ENCODE measurements at places on chromosomes 16 and 17.
A peak's percentile ranks its signal among the peaks of the same experiment; 100 is the strongest.

- no peak for DNase-seq
Observed at GRCh38 chr16:30747331-30747730, 894 bp upstream of the PHKG2 start.

GRCh38 chr17:77042476-77043231 lies 98.1 kb upstream of the SEC14L1 start:
- no peak for DNase-seq

DNA sequence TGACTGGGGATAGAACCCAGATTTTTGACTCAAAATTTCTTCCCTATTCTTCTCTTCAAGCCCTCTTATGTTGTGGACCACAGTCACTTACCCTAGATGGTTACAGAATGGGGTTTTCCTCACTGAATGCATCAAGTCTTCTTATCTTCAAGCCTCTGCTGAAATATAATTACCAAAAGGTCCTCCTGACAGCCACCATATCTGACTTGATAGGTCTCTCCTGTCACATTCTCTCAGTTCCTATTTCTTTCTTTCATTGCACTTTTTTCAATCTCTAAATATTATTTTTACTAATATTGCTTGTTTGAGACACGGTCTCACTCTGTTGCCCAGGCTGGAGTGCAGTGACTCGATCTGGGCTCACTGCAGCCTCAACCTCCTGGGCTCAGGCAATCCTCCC lies 1.1 kb upstream of the COPZ2 start:
- no peak for DNase-seq

- DNase-seq: no peak
Observed at GRCh38 chr16:80670170-80670865, 129.5 kb downstream of the DYNLRB2 start.

GRCh38 chr17:63419398-63419797 lies 26.7 kb downstream of the CYB561 start:
- no peak for DNase-seq

DNA sequence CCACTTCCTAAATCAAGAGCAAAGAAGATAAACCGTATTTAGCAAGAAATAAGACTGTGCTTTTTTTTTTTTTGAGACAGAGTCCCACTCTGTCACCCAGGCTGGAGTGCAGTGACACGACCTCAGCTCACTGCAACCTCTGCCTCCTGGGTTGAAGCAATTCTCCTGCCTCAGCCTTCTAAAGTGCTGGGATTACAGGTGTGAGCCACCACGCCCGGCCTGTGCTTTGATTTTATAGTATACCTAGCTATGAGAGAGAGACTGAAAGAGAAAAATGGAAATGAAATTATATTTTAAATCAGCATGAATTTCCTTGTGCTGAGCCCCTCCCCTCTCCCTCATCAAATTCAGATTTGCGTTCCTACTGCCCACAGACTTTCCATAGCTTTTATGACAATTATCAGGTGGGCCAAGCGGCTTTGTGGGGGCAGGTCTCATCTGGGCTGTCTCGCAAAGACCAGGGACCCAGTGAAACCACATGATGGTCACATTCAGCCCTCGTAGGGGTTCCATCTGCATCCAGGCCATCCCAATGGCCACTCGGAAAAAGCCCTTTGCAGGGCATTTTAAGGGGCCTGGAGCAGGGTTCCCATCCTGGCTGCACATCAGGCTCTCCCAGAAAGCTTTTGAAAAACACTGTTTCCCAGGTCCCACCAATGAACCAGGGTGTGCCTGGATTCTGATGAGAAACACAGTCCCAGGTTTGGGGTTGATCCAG lies 8.5 kb downstream of the CACNG1 start:
- DNase-seq: no peak

DNA sequence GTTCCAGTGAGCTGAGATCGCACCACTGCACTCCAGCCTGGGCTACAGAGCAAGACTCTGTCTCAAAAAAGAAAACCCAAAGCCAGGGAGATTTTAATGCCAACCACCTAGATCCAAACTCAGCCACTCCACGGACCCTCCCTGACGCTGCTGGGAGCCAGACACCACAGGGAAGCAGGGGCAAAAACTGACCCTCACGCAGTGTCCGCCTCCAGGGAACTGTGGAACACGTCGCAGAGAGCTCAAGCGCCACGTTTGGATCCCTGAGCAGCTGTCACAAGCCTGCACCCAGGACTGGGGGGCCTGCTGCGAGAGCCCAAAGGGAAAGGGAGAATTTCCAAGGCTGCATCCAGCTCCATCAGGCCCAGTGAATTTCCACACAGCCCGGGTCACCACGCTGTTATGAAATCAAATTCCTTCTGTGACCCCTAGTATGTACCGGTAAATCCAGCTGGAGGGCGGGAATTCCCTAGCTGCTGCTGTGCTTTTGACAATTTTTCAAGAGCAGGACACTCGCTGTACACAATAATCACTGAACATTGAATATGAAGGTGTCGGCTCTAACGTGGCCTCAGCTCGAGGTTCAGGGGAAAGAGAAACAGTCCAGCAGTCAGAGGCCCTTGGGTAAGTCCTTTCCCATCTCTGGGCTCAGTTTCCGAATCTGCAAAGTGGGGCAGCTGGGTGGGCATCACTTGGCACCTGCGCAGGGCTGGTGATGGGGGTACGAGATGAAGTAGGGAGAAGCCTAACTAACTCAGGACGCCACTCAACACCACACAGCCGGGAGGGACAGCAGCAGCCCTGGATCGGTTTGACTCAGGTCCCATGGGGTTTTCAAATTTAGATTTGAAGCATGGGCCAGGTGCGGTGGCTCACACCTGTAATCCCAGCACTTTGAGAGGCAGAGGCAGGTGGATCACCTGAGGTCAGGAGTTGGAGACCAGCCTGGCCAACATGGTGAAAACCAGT lies 8.6 kb downstream of the CARHSP1 start:
- DNase-seq: peak; percentile 40

GRCh38 chr17:7285679-7286078 lies 4.2 kb downstream of the SLC2A4 start:
- no peak for DNase-seq

GRCh38 chr17:38428643-38429371 lies 543 bp downstream of the ARHGAP23 start:
- no peak for DNase-seq

- no peak for DNase-seq
Observed at GRCh38 chr17:26775219-26775822, 518.6 kb upstream of the WSB1 start.

GRCh38 chr16:89368604-89369249 lies 121.6 kb downstream of the ANKRD11 start:
- no peak for DNase-seq

GRCh38 chr17:76570877-76571471 lies 14.7 kb downstream of the ST6GALNAC2 start:
- no peak for DNase-seq

GRCh38 chr16:49498666-49499413 lies 125.2 kb downstream of the C16orf78 start:
- DNase-seq: no peak

- DNase-seq: no peak
Observed at GRCh38 chr16:79839466-79840341, 239.2 kb upstream of the MAF start.

- peak; percentile 6 for DNase-seq
Observed at GRCh38 chr17:56943505-56944125, 17.2 kb downstream of the COIL start.

GRCh38 chr16:84663433-84664101 lies 15.3 kb downstream of the KLHL36 start:
- DNase-seq: no peak

DNA sequence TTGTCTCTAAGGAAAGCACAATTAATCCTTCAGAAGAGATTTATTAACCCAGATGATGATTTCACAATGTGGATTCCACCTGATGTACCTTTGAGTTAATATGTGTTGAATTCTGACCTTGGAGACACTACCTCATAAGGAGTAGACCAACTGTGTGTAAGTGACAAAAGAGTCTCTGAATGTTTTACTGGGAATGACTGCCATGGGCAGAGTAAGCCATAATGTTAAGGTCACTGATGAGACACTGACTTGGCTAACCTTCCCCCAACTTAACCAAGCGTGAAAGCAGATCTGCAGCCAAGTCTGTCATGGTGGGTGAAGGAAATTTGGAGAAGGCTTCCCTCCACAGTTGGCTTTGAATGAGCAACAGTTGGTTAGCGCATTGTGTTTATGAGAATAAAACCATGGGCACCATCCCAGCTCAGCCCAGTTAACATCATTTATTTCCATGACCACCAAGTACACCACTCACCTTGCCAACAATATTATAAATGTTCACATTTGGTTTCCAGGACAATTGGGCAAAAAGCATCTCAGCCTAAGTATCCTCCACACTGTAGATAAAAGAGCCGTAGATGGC lies 618.5 kb downstream of the KCNJ2 start:
- no peak for DNase-seq

GRCh38 chr16:66379571-66379941 lies 13.1 kb downstream of the CDH5 start:
- DNase-seq: no peak

DNA sequence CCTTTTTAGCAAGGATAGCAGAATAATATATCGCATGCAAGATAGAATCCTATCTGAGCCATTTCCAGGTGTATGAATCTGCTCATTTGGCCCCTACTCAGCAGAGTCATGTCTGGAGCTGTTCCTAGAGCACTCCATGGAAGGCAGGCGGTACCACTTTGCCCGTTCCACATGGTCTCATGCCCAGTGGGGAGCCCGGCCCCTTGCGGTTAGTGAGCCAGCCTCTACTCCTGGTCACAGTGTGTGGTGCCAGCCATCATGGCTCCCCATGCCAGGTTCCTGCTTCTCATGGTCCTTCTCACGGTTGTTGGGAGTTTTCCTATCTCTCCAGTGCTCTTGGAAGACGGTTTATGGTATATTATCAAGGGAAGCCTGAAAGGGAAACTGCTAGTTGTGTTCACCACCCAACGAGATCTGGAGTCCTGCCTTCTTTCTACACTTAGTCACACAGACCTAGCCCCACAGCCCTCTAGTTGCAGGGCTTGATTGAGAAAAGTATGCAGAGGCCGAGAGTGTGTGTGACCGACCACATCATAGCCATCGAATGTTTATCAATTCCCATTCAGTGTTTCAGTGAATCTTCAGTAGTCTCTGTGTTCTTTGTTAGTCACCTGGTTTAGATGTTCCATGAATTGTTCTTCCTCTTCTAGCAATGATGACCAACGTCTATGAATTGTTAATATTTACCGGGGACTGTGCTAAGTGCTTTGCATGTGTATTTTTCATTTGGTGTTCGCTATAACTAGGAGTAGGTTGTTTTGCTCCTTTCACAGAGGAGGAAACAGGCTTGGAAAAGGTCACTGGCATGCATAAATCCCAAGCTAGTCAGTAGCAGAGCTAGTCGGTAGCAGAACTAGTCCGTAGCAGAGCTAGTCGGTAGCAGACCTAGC lies 9.6 kb downstream of the JPT2 start:
- no peak for DNase-seq

DNA sequence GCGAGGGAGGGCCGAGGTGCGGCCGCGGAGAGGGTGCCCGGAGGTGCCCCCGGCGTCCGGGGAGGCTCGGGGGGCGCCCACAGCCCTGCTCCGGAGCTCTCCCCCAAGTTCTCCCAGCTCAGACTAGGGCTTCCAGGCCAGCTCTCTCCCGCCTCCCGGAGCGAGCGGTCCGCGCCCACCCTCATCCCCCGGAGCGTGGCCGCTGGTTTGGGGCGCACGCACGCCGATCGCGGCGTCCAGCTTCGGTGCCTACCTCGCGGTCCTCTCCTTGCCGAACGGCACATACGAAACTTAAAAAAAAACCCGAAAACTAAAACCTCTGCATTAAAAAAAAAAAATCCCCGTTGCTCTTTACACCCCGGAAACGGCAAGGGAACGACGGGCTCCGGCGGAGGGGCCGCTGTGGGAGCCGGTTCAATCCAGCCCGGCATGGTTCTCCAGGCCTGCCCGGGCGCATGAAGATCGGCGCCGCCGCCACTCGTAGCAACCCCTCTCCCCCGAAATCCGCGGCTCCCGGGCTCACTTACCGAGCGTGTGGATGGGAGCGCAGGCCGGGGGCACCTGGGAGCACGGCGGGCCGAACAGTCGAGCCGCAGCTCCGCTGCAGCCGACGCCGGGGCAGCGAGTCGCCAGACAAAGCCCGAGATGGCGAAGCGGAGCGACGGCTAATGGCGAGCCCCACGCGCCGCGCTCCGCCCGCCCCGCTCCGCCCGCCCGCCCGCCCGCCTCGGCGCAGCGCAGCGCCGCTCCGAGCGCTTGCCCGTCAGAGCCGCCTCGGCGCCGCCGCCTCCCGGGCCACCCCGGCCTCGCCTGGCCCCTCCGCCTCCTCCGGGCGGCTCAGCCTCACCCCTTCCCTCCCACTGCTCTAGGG lies 973 bp upstream of the UBTF start:
- DNase-seq: no peak

DNA sequence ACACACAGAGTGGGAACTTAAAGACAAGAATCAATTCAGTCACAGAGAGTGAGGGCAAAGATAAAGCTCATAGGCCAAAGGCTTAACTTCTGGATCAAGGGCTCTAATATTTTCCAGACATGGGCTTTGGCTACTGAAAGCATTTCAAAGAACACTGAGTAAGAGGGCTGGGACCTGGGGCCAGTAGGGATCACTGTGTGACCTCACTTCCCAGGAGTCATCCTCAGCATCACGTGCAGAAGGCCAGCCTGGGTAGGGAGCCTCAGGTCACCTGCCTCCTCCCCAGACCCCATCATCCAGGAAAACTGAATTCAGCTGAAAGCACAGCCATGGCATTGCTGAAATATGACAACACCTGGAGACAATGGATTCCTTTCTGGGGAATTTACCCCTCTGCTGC lies 163.5 kb downstream of the RAB11FIP4 start:
- no peak for DNase-seq

- no peak for DNase-seq
Observed at GRCh38 chr17:80198144-80198661, 21.9 kb downstream of the SGSH start.

GRCh38 chr17:72455562-72455961 lies 334.7 kb downstream of the SOX9 start:
- no peak for DNase-seq

DNA sequence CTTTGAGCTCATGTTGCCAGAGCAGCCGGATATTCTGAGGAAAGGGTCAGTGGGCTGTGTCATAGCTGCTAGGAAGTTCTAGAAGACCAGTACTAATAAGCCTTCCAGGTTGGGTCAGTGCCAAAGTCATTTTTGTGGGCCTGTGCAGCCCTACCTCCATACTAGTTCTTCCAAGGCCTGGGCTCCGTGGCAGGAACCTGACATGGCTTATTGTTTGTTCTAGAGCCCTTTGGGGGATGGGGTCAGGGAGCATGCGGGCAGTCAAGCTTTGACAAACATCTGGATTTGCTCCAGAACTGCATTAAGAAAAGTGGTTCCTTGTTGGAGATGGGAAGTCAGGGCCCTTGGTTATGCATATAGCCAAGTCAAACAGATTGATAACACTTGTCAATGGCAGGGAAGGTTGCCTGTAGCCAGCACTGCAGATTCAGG lies 7.6 kb downstream of the ALKBH5 start:
- no peak for DNase-seq

All from brain microvascular endothelial cell (primary cell).